ENCODE measurements at places on chromosomes 4 and X. TPM values are rescaled to one million over a fixed set of nuclear protein-coding genes. Genes with fewer than 3 reads are reported as not detected.

DNA sequence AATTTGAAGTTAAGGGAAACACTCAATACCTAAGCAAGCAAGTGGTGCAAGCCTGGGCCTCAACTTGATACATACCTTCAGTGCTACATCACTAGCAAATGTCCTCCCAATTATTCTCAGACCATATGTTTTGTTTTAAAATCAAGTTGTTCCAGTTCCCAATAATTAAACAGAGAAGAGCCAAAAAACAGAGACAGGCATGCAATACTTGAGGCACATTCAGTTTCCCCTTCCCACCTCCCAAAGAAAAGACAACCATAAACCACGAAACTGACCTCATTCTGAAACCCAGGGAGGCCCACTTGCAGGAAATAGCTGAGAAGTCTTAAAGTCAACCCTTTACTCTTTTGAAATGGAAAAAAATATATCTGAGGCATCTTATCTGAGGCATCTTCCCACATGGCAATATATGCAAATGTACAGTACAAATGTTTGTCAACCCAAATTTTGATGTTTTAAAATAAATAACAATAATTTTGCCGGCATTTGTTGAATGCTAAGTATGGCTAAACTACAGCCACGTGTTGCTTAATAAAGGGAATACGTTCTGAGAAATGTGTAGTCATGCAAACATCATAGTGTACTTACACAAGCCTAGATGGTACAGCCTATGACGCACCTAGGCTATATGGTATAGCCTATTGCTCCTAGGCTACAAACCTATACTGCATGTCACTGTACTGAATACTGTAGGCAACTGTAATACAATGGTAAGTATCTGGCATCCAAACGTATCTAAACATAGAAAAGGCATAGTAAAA is 147.5 kb downstream of the TSPAN5 start:
- H3K4me3 ChIP-seq: no peak overlapping the region
- no peaks in the 10 kb centered on the region for H3K36me3 ChIP-seq
- DNase-seq: no peak
- peaks cover 7% of the 10 kb centered on the region for H3K4me1 ChIP-seq

DNA sequence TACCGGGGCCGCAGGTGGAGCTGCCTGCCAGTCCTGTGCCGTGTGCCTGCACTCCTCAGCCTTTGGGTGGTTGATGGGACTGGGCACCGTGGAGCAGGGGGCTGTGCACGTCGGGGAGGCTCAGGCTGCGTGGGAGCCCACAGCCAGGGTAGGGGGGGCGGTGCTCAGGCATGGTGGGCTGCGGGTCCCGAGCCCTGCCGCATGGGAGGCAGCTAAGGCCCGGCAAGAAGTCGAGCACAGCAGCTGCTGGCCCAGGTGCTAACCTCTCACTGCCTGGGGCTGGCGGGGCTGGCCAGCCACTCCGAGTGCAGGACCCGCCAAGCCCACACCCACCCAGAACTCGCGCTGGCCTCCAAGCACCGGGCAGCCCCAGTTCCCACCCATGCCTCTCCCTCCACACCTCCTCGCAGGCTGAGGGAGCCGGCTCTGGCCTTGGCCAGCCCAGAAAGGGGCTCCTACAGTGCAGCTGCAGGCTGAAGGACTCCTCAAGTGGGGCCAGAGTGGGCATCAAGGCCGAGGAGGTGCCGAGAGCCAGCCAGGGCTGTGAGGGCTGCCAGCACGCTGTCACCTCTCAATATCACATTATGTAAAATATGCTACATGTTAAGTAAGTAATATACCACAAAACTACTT is 104.1 kb downstream of the COX7B2 start:
- no peaks in the 10 kb centered on the region for H3K36me3 ChIP-seq
- no peaks in the 10 kb centered on the region for H3K27me3 ChIP-seq
- no peaks in the 10 kb centered on the region for H3K4me1 ChIP-seq
- no peak for DNase-seq
- no peak overlapping the region for H3K27ac ChIP-seq
- H3K4me3 ChIP-seq: no peak overlapping the region

DNA sequence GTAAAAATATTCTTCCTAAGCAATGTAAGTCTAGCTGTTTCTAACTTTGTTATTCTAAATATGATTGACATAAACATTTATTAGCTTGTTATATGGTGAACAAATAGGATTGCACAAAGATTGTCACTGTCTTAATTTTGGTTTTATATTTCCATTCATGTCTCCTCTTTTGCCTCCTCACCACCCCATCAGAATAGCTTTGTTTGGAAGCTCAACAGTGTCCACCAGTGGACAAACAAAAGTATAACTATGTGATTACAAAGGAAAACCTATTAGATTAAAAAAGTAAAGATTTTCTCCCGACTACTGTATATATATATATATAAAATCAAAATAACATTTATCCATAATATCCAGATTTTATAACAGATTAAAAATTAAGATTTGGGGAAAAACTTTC is 468.2 kb downstream of the ZIC3 start:
- H3K36me3 ChIP-seq: no peaks in the 10 kb centered on the region
- no peak for DNase-seq
- no peaks in the 10 kb centered on the region for H3K4me1 ChIP-seq
- H3K27me3 ChIP-seq: no peaks in the 10 kb centered on the region
- H3K4me3 ChIP-seq: no peak overlapping the region

GRCh38 chr4:152727784-152728183 is 48.0 kb upstream of the TMEM154 start:
- H3K4me3 ChIP-seq: no peak overlapping the region
- no peaks in the 10 kb centered on the region for H3K4me1 ChIP-seq
- no peaks in the 10 kb centered on the region for H3K36me3 ChIP-seq

DNA sequence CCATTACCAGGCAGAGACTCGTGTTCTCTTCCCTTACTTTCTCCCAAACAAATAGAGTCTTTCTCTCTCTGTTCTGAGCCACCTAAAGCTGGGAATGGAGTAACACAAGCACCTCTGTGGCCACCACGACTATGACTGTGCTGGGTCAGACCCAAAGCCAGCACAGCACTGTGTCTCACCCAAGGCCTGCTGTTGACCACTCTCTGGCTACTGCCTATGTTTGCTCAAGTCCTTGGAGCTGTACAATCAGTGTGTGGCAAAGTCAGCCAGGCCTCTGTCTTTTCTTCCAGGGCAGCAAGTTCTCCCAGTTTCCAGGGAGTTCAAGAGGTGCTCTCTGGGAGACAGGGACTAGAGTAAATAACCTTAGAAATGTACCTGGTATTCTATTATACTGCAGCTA is 239.4 kb downstream of the FAM47A start:
- peak overlapping the region; percentile 79 for H3K27ac ChIP-seq
- H3K36me3 ChIP-seq: no peaks in the 10 kb centered on the region
- H3K4me3 ChIP-seq: no peak overlapping the region
- H3K4me1 ChIP-seq: peaks cover 15% of the 10 kb centered on the region
- DNase-seq: no peak

DNA sequence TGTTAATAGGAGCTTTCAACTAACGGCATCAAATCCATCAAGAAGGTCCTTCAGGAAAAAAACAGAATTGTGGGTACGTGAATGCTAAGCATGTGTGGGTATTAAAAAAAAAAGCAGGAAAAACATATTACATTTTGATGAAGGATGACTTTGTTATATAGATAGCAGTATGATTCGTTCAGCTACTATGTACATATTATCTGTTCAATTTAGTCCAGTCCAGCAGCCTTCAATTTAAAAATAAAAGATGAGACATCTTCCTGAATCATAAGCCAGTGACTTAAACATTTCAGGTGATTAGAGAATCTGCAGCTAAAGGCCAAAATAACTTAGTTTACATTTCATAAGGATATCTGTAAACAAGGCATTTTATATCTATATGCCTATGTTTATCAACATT is 63.4 kb downstream of the LCORL start:
- DNase-seq: no peak
- H3K4me3 ChIP-seq: no peak overlapping the region
- no peak overlapping the region for H3K27ac ChIP-seq
- H3K36me3 ChIP-seq: peaks cover 45% of the 10 kb centered on the region
- peaks cover 17% of the 10 kb centered on the region for H3K4me1 ChIP-seq

The WAS gene
- 1.2 TPM for total RNA-seq

The FAM9C gene
- total RNA-seq: not detected

The GLRA3 gene
- 0.07 TPM for total RNA-seq

The NCAPG gene
- total RNA-seq: 22.0 TPM

All from progenitor cell of endocrine pancreas (in vitro differentiated cells).